ENCODE measurements at places on chromosomes 3 and 15.
A peak's percentile ranks its signal among the peaks of the same experiment; 100 is the strongest.

- no peaks in the 10 kb centered on the region for H3K36me3 ChIP-seq
- H3K4me1 ChIP-seq: no peaks in the 10 kb centered on the region
- DNase-seq: no peak
- no peak overlapping the region for H3K27ac ChIP-seq
- H3K27me3 ChIP-seq: no peaks in the 10 kb centered on the region
Measured at GRCh38 chr3:147915057-147915456, 505.9 kb downstream of the ZIC1 start.

DNA sequence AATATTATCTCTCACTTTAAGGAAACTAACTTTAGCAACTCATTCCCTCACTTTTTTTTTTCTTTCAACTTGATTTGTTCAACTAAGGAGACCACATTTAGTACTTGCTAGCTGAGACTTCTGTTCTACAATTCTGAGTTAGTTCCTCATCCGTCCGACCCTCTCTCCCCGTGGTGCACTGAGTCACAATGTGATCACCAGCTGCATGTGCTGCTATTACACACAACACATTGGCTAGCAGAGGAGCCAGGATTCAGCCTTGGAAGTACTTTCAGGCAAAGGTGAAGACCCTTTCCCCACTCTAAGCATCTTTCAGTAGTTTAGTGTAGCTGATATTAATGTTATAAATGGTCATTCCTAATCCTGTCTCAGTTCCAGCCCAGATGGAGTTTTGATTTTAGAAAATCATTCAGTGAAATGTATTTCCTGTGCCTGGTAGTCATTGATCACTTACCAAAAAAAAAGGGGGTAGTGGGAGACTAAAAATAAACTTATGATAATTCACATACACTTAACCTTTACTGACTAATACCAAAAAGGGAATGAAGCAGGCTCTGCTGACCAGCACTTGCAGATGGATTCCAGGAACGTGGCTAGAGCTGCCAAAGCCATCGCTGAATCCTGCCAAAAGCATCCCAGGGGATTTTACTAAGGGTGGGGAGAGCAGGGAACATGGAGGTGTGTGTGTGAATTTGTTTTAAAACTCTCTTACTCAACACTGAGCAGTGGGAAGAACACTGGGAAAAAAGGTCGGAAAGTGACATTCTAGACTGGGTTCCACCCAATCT, 424.8 kb downstream of the LPP start:
- H3K4me1 ChIP-seq: peaks cover 14% of the 10 kb centered on the region
- no peak for DNase-seq
- H3K27me3 ChIP-seq: no peaks in the 10 kb centered on the region
- H3K27ac ChIP-seq: peak overlapping the region; percentile 80
- no peak overlapping the region for H3K4me3 ChIP-seq

DNA sequence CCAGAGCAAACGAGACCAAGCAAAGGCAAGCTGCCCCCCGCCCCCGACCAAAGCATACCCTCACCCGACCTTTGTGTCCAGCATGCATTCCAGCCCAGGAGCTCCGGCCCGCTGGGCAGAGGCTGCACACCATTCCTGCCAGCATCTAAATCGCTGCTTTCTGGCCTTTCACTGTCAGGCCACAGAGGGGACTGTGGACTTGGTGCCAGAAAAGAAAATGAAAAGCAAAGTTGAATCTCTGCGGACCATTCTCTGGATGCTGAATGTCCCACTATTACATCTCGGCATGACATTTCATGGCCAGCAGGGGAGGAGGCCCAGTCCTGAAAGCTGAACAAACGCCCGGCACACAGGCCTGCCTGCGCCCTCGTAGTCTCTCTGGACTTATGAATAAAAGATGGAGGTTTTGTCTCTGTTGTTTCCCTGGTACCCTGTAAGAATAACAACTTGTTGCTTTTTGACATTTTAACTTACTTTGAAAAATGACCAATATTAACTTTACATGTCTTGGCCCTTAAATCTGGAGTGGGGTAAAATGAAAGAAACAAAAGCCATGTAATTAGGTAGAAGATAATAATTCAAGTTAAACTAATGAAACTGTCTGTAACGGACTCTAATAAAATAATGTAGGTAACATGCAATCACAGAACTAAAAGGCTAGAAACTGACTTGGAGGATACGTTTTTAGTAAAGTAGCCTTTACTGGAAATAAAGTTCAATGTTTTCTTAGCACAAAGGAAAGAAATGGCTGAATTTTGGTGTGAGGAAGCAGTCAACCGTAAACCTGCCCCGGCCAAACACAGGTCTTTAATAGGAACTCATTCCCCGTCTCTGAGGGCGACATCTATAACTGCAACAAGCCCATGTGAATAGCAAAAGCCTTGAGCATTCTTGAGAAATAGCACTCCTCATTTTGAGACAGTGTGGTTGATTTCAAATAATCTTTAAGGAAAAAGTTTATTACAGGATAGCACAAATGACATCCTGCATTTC, 12.7 kb downstream of the IL17RD start:
- H3K4me3 ChIP-seq: no peak overlapping the region
- H3K27ac ChIP-seq: peak overlapping the region; percentile 55
- no peaks in the 10 kb centered on the region for H3K27me3 ChIP-seq
- peaks cover 33% of the 10 kb centered on the region for H3K4me1 ChIP-seq
- no peak for DNase-seq
- no peaks in the 10 kb centered on the region for H3K36me3 ChIP-seq

- DNase-seq: no peak
- no peaks in the 10 kb centered on the region for H3K4me1 ChIP-seq
- no peak overlapping the region for H3K4me3 ChIP-seq
- H3K27ac ChIP-seq: no peak overlapping the region
- no peaks in the 10 kb centered on the region for H3K36me3 ChIP-seq
Measured at GRCh38 chr3:102299125-102299877, 135.5 kb upstream of the ZPLD1 start.

GRCh38 chr15:80155001-80155377, 2.2 kb downstream of the FAH start:
- no peak overlapping the region for H3K4me3 ChIP-seq
- no peak for DNase-seq
- H3K4me1 ChIP-seq: peaks cover 32% of the 10 kb centered on the region
- H3K27me3 ChIP-seq: no peaks in the 10 kb centered on the region
- H3K27ac ChIP-seq: no peak overlapping the region

DNA sequence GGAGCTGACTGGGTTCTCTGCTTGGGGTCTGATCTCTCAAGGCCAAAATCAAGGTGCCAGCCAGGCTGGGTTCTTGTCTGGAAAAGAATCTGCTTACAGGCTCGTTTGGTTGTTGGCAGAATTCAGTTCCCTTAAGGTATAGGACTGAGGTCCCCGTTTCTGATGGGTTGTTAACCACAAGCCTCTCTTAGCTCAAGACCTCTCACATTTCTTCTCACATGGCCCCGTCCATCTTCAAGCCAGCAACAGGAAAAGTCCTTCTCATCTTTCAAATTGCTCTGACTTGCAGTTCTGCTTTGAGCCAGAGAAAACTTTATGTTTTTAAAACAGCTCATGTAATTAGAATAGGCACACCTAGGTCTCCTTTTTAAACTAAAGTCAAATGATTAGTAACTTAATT, 20.4 kb downstream of the UACA start:
- H3K27ac ChIP-seq: peak overlapping the region; percentile 69
- H3K36me3 ChIP-seq: no peaks in the 10 kb centered on the region
- peaks cover 47% of the 10 kb centered on the region for H3K4me1 ChIP-seq
- no peaks in the 10 kb centered on the region for H3K27me3 ChIP-seq

DNA sequence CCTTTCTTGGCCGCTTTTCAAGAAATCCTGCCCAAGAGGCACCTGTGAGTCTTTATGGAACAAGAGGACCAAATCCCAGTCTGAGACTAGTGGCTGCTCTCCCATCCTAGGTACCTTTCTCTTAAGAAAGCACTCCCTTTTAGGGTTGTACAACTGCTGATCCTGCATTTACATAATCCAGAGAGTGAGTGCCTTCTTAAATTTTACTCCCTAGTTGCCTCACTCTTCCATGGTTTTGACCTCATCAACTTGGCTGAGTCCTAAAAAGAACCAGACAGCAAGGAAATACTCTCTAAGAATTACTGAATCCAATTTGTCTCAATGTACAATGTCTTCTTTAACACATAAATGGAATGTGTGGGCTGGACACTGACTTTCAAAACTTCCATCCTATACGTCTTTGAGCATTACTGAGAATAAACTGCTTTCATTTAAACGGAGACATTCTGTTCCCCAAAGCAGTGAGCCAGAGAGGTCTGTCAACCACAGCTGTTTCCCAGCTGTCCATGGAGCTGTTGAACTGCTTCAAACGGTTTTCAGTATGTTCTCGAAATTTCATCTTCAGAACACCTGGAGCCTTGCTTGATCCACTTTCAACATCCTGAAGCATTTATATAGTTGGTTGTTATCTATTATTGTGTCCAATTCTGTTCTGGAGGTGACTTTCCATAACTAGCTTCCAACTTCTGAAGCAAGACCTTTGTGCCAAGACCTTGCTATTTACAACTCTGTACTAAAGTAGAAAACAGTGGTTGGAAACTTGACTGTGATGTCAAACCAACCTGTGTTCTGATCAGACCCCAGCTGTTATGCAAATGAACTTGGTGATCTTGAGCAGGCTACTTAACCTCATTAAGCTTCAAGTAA, 179.1 kb downstream of the SLC9A9 start:
- no peaks in the 10 kb centered on the region for H3K36me3 ChIP-seq
- no peaks in the 10 kb centered on the region for H3K27me3 ChIP-seq
- no peak for DNase-seq
- no peak overlapping the region for H3K27ac ChIP-seq
- no peak overlapping the region for H3K4me3 ChIP-seq
